ENCODE measurements at places on chromosomes 6 and 20. TPM values are rescaled to one million over a fixed set of nuclear protein-coding genes. Genes with fewer than 3 reads are reported as not detected.

- no peak for DNase-seq
- H3K36me3 ChIP-seq = no peaks in the 10 kb centered on the region
- no peaks in the 10 kb centered on the region for H3K4me1 ChIP-seq
- no peak overlapping the region for H3K27ac ChIP-seq
- H3K4me3 ChIP-seq = no peak overlapping the region
These were observed 19.6 kb downstream of the NTSR1 start for GRCh38 chr20:62728028-62728780.

The FOXO3 gene
- 15.7 TPM for total RNA-seq

The CYP21A2 gene
- 0.32 TPM for total RNA-seq

DNA sequence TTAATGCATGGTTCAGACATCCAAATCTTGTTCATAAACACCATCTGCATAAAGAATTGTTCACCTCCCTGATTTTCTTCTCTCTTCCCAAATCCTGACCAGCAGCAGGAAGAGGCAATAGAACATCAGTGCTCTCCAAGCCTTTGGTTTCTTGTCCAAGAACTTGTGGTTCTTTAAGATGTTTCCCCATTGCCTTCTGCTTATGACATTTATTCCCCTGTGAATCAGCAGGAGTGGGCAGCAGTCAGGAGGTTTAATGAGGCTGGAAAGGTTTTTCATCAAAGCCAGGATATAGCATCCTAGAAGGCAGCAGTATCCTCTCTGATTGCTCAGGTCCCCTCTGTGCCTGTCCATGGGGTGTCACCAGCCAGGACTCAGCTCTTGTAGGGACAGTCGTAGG is 5.3 kb downstream of the HDDC2 start:
- no peak overlapping the region for H3K27ac ChIP-seq
- no peaks in the 10 kb centered on the region for H3K36me3 ChIP-seq
- DNase-seq = no peak
- peaks cover 10% of the 10 kb centered on the region for H3K4me1 ChIP-seq

The CSTF1 gene
- total RNA-seq = 32.9 TPM

The TMEM244 gene
- total RNA-seq = not detected

Measured in endothelial cell of umbilical vein (primary cell).